ENCODE measurements at places on chromosomes 6 and 20.

DNA sequence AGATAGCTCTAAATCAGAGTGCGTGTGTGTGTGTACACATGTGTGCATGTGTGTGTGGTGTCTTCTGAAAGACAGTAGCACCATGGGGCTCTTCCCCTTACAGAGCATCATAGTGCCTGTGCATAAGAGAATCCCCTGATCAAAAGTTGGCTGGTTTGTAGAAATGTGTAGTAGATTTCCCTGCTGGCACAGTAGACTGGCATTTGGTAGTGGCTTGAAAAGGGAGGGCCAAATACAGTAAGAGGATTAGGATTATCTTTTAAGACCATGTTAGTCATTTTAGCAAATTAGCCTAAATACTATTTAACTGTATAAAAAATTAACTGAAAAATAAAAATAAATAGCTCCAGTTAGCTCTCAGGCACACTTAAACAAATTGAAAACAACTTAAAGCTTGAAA is 112.6 kb downstream of the B3GAT2 start:
- no peak for DNase-seq

DNA sequence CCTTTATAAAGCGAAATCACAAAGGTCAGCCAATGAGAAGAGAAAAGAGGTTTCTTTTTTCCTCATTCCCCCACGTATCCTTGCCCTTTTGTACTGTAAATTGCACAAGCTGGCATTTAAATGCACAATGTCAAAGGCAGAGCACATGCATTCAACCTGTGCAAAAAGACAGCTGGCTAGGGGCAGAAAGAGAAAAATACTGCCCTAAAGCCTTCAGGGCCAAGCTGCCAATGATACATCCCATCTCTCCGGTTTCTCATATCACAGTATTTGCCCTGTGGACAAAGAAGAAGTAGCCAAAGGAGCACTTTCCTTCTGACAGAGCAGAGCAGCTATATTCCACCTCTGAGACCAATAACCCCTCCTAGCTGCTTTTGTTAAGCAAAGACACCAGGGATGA is 219.2 kb downstream of the TRDN start:
- DNase-seq = no peak

DNA sequence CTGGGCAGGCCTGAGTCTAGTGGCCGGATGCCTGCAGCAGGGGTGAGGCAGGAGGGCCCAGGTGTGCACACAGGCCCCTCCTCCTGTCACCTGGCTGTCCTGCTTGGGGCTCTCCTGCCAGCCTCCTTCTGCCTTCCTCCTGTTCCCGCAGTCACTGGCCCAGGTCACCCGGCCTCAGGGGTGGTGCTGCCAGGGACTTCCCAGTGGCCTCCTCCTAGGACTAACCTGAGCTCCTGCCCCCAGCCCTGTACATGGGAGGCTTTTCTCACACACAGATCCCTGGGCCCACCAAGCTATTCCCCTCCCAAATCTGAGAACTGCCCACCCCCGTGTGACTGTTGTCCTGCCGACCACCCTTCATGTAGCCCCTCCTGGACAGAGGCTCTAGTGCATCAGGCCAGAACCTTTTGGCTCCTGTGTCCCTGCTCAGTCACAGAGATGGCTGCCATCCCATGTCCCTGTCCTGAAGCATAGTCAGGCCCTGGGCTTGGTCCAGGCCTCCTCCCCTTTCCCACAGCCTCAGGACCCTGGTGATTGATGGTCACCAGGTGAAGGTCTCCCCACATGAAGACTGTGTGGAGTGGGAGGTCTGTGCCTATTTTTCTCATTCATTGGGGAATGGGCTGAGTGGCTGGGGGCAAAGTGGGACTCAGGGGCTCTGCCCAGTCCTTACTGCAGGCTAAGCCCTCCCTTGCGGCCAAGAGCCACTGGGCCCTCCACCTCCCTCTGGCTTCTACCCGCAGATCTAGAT is 1.1 kb upstream of the ULBP1 start:
- no peak for DNase-seq

- no peak for DNase-seq
Observed at GRCh38 chr20:37984018-37984785, 49.1 kb downstream of the TTI1 start.

- DNase-seq = no peak
Observed at GRCh38 chr6:140264431-140264830, 890.0 kb upstream of the CITED2 start.
